ENCODE measurements at places on chromosomes 5 and 9.

DNA sequence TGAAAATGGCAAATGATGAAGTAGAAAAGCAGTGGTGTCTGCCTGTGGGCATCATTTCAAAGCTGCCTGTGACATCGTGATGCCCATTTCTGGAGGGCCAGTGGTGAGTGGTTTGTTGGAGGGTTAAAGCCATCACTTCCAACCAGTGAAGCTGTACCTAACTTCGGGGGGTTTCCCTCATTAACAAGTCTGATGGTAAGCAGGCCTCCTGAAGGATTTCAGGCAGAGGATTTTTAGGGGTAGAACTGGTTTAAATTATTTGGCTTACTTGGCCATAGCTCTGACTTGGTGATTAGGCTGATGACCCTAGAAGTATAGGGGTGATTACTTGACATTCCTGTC, 10.7 kb downstream of the TNFAIP8 start:
- no peak for DNase-seq

DNA sequence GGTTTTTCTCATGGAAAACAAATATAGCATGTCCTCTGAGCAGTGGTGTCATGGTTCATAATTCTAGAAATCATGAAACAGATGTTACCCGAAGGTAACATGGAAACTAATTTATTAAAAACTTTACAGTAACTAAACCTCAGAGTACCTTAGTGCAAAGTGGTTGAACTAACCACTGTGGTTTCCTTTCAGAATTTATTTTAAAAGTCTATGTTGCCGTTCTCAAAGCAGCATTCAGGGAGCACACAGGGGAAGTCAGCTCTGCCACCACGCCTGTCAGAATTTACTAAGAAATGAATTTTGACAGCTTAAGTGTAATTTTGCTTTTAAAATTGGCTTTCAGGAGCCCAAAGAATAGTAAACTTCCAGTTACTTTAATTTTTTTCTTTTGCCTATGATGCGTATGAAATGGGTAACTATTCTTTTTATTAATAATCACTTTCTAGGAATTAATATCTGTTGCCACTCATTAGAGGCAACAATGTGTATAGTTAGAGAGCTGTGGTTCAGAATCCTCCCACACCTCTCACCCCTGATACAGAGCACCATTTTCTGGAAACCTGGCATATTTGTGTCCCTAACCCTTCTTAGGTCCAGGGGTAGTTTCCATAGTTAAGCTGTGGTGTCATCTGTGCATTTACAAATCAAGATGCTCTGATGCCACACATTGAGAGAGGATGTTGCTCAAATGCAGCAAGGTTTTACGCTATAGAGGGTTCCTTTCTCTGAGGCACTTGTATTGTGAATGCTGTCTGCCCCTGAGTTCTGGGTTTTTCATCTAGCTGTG, 202.6 kb downstream of the ZSWIM6 start:
- DNase-seq: no peak

GRCh38 chr5:72472666-72473422, 34.4 kb downstream of the ZNF366 start:
- DNase-seq: peak; percentile 34

GRCh38 chr5:93349613-93350012, 231.4 kb downstream of the NR2F1-AS1 start:
- peak; percentile 15 for DNase-seq

DNA sequence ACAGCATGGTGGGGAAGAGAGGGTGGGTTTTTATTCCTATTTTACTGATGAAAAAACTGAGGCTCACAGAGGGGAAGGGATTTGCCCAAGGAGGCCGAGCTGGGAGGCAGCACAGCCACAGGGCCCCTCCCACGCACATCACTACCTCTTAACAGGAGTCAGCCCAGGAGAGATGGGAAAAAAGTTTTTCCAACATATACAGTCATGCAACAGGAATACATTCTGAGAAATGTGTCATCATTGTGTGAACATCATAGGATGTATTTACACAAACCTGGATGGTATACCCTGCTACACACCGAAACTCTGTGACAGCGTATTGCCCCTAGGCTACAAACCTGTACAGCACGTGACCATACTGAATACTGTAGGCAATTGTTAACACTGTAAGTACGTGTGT, 11.6 kb downstream of the TRAF1 start:
- DNase-seq: peak; percentile 62

DNA sequence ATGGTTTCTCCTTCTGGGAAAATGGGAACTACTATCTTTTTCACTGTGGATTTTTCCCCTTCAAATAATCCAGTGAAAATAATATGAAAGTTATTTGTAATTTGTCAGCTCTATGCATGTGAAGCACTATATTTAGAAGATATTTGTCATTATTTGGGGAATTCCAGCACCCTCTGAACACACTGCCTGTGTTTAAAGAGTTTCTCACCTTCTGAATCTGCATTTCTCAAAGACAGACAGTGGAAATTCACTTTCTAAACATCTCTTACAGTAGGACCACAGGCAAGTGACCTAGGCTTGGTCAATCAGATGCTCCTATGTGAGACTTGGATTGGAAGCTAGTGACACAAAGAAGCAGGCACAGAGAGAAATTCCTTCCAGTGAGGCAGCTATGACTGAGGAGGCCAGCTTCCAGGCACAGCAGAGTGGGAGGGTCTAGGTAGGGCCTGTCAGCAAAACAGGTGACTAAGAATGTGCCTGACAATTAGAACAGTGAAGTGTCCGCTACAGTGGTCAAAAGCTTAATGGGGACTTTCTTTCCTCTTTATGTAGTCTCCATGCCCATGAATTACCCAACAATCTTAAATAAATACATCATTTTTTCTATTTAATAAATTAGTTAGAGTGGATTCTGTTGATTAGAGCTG, 167.2 kb downstream of the HMHB1 start:
- no peak for DNase-seq

DNA sequence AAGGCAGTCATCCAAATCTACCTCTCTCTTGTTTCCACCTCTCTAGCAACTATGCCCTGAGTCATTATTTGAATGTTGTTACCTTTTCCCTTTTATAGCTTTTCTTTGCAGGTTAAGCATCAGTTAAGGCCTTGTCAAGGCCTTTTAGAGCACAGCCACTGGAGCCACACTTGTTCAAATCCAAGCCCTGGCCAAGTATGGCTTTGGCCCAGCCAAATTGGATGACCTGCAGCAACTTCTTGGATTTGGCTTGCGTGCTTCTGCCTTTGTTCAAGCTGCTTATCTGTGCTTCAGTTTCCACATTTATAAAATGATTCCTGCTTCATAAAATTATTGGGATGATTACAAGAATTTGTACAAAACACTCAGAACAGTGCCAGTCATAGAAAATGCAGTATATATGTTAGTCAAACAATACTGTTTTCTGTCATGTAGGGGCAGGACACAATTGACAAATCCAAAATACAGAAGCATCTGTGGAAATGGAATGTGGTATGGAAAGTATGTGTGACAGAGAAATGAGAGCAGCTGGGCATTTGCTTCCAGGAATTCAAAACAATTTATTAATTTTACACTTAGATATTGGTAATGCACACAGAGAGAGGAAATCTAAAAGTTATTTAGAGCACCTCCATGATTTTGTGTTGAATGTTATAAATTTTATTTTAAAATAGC, 17.9 kb upstream of the RLN1 start:
- no peak for DNase-seq

GRCh38 chr5:171127314-171127713, 181.7 kb upstream of the TLX3 start:
- no peak for DNase-seq

GRCh38 chr5:131289738-131290137, 25.9 kb downstream of the CDC42SE2 start:
- DNase-seq: no peak

DNA sequence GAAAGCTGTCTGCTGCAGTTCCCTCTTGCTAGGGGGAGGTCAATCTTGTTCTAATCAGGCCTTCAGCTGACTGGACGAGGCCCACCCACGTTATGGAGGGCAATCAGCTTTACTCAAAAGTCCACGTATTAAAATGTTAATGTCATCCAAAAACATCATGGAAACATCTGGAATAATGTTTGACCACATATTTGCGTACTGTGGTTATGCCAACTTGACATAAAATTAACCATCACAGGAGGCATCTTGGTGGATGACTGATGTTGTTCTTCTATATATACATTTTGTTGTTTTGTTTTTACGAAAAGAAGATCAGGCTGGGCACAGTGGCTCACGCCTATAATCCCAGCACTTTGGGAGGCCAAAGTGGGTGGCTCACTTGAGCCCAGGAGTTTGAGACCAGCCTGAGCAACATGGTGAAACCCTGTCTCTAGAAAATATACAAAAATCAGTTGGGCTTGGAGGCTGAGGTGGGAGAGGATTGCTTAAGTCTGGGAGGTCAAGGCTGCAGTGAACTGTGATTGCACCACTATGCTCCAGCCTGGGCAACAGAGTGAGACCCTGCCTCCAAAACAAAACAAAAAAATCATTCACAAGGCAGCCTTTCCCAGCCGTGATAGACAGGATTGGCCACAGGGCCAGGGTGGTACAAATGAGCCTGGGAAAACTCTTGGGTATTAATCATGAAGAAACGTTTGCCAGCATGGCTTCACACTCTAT, 33.8 kb upstream of the PRXL2C start:
- DNase-seq: no peak

DNA sequence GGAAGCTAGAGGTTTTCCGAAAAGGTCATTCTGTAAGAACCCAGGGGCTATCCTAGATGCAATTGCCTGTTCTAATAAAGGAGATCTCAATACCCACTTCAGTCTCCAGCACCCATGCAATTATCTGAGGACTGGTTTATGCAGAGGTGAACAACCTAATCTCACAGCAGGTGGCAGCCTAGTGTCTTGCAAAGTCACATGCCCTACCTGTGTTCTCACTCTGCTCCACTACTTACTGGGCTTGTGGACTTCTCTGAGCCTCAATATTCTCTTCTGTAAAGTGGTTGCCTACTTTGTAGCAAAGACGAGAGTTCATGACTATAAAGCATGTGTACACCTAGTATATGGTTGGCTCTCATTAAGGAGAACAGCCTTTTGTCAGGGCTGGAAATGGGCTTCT, 21.0 kb upstream of the ALDH1B1 start:
- peak; percentile 19 for DNase-seq

- no peak for DNase-seq
Measured at GRCh38 chr5:56191656-56192055, 41.5 kb downstream of the ANKRD55 start.

- DNase-seq: no peak
Measured at GRCh38 chr5:88653471-88653870, 229.5 kb downstream of the MEF2C start.

DNA sequence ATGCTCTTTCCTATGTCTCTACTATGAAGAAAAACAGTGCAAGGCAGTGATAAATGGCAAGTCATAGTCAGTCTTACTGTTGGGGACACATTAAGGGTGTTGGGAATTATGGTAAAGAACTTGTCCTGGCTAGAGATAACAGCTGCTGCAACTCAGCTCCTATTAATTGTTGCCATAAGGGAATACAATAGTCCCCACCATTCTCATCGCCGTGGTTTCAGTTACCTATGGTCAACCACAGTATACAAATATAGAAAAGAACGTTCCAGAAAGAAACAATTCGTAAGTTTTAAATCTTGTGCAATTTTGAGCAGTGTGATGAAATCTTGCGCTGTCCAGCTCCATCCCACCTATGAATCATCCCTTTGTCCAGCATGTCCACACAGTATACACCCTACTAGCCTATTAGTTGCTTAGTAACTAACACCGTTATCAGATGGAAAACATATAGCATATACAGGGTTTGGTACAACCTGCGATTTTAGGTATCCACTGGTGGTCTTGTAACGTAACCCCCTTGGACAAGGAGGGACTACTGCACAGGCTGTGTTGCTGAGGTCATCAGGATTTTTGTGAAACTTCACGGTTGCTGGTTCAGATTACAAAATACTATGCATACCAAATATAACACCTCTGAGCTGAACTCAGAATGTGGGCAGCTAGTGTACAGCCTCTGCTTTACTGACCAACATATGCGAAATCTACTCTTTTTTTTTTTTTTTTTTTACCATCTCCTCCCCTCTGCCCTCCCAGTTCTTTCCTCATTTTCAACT, 53.5 kb downstream of the ZFR start:
- peak; percentile 94 for DNase-seq

DNA sequence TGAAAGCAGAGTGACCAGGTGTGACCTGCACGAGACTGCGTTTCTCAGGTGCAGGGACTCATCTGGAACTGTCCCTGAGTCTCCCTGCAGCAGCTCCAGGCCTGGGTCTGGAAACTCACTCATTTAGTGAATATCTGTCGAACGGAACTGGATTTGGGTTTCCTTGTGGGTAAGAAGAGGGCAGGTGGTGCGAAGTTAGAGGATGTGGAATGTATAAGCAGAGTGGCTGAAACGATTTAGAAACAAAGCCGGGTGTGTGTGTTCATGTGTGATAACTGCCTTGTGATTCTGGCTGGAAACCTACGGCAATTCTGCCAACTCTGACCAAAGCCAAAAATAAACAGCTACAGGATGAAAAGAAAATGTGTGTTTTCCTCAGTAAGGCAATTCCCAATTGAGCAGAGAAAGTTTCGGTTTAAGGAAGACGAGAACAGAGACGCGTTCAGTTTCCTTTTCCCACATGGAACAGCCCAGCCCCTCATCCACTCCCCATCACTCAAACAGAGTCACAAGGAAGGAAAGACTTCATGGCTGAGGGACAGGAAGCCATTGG, 130.3 kb downstream of the NSG2 start:
- no peak for DNase-seq

DNA sequence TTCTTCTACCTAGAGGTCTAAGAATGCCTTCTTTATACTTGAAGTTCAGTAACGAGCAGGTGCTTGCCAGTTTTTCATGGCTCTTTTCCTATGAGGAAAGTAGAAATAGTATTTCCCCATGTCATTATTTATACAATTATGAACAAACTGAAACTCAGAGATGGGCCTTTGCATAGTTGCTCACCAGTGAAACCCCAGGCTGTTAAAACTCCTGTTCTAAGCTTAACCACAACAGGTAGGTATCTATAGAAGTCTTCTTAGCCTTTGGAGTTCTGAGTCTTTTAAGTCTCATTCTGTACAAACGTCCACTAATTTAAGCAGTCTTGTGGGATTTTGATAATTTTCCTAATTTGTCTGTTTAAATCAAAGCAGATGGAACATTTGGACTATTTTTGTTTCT, 90.1 kb downstream of the STARD4 start:
- DNase-seq: no peak

DNA sequence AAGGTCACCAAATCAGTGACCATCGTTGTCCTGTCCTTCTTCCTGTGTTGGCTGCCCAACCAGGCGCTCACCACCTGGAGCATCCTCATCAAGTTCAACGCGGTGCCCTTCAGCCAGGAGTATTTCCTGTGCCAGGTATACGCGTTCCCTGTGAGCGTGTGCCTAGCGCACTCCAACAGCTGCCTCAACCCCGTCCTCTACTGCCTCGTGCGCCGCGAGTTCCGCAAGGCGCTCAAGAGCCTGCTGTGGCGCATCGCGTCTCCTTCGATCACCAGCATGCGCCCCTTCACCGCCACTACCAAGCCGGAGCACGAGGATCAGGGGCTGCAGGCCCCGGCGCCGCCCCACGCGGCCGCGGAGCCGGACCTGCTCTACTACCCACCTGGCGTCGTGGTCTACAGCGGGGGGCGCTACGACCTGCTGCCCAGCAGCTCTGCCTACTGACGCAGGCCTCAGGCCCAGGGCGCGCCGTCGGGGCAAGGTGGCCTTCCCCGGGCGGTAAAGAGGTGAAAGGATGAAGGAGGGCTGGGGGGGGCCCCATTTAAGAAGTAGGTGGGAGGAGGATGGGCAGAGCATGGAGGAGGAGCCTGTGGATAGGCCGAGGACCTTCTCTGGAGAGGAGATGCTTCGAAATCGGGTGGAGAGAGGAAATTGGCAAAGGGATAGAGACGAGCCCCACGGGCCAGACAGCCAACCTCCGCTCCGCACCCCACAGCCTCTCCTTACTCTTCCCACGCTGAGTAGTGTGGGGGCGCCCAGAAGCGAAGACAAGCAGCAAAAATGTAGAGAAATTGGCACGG, 1.7 kb downstream of the RXFP3 start:
- peak; percentile 9 for DNase-seq

- DNase-seq: no peak
Measured at GRCh38 chr9:86301686-86302085, 19.3 kb upstream of the ISCA1 start.

Data from cardiac fibroblast (primary cell).